ENCODE measurements at places on chromosomes 11 and 22. TPM values are rescaled to one million over a fixed set of nuclear protein-coding genes. Genes with fewer than 3 reads are reported as not detected.

The TRIM49 gene
- total RNA-seq = not detected

The TRAF6 gene
- total RNA-seq = 9.8 TPM

The MYRF gene
- total RNA-seq = 12.9 TPM

The MYBPC3 gene
- not detected for total RNA-seq

The GLB1L2 gene
- total RNA-seq = 2.4 TPM

GRCh38 chr22:17158176-17158567, 905 bp downstream of the HDHD5 start:
- DNase-seq = no peak

DNA sequence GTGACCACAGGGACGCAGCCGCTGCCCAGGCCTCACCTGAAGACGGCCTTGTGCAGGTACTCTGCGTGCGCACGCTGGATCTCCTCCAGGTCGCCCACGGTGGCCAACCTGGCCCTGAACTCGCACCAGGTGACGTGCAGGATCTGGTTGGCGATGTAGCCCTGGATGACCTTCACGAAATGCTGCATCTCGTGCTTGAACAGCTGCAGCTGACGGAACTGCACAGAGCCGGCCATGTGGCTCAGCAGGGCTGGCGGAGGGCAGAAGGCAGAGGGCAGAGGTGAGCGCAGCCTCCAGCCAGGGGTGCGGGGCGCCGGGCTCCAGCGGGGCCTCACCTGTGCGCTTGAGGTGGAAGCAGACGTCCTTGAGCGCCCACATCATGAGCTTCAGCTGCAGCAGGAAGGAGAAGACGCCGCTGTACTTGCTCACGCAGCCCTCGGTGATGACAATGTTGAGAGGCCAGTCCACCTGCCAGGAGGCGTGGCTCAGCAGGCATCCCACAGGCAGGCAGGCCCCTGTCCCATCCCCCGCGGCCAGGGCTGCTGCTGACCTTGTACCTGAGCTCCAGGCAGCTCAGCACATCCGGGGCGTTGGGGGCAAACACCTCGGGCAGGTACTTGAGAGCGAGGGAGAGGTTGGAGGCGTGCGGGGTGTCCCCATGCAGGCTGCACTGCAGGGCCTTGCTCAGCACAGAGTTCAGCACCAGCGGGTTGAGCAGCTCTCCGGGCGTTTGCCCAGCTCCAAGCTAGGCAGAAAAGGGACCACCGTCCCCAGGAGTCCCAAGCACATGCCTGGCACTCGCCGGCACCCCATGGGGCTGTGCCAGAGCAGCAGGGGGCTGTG, 17.6 kb downstream of the SELENOO start:
- no peak for DNase-seq

DNA sequence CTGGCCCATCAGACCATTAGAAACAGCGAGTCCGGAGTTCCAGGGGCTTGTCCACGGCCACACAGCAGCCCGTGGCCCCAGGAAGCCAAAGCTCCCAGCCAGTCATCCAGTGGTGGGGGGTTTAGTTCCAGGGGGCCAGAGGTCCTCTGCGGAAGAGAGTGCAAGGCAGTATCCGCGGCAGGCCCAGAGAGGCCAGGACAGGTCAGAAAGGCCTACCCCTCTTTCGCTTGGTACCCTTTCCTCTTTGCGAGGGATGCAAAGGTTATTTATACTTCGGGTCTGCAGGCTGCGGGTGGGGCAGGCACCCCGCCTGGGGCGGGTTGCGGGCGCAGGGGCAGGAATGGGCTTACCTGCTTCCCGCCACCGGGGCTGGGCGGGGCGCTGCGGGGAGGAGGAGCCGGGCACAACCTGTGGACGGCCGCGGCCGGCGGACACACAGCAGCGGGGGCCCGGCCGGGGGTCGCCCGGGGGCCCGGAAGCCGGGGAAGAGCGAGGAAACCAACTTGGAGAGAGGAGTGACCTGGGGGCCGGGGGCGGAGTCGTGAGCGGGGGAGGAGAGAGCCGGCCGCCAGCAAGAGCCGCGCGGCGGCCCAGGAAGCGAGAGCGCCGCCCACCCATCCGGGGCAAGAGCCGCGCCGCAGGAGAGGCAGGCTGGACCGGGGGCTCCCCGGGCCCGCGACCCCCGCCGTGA, at the start of gene SH3BP1:
Gene SH3BP1 (plus strand): TSS at position 600 of the 691 bp plus-strand sequence. CDS start 119 bp downstream, outside the sequence.
- peak; percentile 88 for DNase-seq

DNA sequence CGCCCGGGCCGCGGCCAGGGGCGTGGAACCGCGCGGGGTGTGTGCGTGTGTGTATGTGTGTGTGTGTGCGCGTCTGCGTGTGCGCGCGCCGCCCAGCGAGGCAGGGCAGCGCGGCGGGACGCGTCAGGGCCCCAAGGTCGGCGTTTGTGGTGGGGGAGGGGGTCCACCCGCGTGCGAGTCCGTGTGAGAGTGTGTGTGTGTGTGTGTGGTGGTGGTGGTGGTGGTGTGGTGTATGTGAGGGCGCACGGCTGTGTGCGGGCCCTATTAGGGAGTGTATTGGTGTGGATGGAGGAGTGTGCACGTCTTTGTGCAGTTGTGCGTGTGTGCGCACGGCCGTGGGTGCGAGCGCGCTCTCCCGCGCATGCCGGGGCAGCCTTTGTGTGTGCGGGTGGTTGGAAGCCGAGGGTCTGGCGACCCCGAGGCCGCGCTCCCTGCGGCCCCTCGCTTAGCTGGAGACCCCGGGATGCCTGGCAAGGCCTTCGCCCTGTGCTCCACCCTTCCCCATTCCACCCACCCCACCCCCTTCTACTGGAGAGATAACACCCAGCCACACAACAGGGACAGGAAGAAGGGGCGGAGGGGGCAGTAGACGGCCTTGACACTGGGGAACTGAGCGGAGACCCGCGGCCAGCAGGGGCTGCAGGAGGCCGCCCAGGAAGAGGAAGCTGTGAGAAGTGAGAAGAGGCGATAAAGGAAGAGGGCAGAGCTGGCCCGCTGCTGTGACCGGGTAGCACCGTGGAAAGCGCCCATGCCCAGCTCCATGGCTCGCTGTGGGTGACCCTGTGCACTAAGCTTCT, 528 bp upstream of the ARRB1 start:
- peak; percentile 88 for DNase-seq

DNA sequence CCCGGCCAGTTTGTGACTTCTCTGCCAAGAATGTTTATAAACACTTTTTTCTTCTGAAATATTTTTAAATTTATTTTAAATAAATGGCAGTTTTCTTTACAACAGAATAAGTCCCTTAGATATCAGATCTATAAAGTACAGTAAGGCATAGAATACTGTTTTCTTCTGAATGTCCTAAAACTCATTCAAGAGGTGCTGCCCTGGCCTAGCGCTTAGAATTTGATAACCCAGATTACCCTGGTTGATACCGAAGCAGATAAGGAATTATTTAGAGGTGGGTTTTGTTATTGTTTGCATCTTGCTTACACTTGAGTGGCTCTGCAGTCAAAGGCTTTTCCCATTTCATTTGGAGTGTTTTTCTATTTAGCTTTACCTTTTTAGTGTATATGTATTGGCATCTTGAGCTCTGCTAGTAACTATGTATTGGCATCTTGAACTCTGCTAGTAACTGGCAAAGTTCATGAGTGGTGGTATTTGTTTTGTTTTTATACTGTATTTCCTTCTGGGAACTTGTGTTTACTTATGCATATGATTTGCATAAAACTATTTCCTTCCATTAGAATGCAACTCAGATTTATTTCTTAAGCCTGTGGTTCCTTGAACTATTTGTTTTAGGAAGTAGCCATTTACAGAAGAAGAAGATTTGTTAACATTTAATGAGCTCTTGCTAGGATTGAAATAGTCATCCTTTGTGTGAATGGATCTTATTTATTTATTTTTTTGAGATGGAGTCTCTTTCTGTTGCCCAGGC, 1.2 kb downstream of the ACAD8 start:
- no peak for DNase-seq

DNA sequence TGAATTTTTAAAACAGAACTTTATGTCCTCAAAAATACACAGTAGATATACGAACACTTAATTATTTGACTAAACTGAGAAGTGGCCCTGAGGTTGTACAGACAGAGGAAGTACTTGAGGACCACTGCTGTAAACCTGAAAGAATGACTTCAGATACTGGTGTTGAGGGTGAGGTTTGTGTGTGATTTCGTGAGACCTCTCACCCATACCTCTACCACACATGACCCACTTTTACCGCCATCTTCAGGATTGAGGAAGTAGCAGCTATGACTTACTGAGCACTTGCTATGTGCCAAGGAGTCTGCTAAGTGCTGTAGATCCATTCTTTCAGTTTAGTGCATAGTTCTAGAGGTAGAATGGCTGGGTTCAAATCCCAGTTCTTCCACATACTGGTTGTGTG, 21.9 kb downstream of the MMP13 start:
- no peak for DNase-seq

DNA sequence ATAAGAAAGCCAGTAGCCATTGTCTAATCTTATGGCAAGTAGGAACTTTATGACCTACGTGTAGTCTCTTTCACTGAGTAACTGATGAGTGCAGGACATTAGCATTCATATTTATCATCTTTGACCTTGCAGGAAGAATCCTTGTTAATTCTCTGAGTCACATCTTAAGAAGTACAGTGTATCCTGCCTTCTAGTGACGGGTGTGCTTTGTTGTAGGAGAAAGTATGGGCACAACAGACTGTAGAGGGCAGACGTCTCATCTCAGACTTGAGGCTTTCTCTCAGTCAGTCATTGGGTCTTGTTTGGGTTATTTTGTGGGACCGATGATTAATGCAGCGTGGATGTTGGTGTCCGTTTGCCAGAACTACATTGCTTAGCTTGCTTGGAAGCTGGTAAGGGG, 6.8 kb downstream of the RNF214 start:
- DNase-seq = no peak

GRCh38 chr11:61654397-61654829, 25.8 kb upstream of the DAGLA start:
- DNase-seq = no peak

DNA sequence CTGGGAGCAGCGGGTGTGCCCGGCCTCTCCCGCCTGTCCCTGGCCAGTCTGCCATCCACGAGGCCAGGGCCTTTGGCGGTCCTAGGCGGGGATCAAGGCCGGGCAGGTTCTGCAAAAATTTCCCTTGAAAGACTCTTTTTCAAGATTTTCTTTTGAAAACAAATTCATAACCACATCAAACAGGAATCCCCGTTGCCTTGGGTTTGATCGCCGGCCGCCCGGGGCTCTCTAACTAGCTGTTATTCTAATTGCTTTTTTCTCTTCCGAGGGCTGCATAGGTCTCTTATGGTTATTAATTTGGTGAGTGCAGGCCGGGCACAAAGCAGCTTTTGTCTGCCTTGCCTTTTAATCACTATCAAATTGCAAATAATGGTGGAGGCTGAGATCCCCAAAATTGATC, 42.0 kb downstream of the CDKN1C start:
- no peak for DNase-seq

DNA sequence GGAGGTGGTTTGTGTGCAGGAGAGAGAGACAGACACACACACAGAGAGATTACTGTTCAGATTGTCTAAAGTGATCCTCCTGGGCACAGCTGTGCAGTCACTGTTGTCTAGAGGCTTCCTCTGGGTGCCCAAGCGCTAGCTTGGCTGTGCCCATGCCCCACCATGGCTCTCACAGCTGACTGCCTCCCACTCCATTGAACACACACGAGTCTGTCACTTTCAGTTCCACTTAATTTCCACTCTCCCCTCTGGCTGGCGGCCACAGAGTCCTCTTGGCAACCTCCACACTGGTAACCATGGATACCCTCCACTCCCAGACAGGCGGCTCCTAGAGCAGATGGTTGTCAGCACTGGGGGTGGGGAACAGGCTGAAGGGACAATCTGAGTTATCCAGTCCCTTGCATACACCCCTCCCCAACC, 29.1 kb downstream of the MAP6 start:
- DNase-seq = no peak

DNA sequence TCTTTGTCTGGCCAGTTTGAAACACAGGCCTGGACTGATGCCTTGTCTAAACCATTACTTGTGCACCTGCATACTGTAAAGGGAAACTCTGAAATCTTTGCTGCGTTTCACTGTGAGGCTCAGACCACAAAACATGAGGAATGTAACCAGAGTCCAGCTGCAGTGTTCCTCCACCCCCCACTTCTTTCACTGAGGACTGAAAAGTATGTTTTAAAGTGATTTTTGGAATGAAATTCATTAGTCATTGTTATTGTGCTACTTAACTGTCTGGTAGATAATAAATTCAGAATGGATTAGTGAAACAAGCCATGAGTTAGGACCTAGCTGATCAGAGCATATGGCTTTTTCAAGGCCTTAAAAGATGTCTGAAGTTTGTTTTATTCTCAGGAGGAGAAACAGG, 181.2 kb downstream of the WNT11 start:
- no peak for DNase-seq

GRCh38 chr11:111225881-111226280, 19.6 kb upstream of the POU2AF2 start:
- no peak for DNase-seq

- no peak for DNase-seq
Measured at GRCh38 chr11:18765554-18765953, 26.0 kb downstream of the PTPN5 start.

- no peak for DNase-seq
Measured at GRCh38 chr11:123475469-123475868, 45.4 kb downstream of the GRAMD1B start.

GRCh38 chr22:27804470-27805297, 3.1 kb upstream of the MN1 start:
- DNase-seq = peak; percentile 79

GRCh38 chr11:130001461-130002351, 929 bp downstream of the PRDM10 start:
- DNase-seq = peak; percentile 48

- DNase-seq = no peak
Measured at GRCh38 chr11:95688015-95688414, 101.6 kb downstream of the FAM76B start.
